ENCODE measurements at places on chromosomes 3 and 15.

DNA sequence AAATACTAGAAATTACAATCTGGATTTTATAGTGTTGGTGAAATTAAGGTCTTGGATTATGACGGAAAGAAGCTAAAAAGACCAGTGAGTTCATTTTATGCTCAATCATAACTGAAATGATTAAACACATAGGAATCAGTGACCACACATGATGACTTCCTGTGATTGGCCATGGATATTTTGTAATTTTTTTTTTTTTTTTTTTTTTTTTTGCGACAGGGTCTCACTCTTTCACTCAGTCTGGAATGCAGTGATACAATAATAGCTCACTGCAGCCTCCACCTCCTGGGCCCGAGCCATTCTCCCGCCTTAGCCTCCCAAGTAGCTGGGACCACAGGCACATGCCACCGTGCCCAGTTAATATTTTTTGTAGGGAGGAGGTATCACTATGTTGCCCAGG lies 47.4 kb downstream of the PAQR5 start:
- DNase-seq = no peak

GRCh38 chr15:35320158-35320780 lies 225.7 kb downstream of the DPH6 start:
- no peak for DNase-seq

DNA sequence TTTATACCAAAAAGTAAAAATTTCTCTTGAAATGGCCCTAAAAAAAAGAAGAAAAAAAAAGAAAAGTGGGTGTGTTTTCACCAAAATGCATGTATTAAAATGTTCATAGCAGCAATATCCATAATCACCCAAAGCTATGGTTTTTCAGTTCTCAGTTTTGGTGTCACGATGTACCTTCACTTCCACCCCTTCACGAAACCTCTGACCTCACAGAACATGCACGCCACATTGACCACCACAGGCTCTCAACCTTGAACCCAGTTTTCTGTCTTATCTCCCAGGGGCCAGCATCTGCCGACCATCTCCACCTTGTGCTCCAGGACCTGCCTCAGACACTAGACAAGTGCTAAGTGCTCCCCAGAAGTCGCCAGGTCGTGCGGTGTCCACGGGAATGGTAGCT lies 30.4 kb downstream of the COLQ start:
- DNase-seq = no peak

- DNase-seq = no peak
Observed at GRCh38 chr3:17194116-17194515, 309.4 kb downstream of the PLCL2 start.

DNA sequence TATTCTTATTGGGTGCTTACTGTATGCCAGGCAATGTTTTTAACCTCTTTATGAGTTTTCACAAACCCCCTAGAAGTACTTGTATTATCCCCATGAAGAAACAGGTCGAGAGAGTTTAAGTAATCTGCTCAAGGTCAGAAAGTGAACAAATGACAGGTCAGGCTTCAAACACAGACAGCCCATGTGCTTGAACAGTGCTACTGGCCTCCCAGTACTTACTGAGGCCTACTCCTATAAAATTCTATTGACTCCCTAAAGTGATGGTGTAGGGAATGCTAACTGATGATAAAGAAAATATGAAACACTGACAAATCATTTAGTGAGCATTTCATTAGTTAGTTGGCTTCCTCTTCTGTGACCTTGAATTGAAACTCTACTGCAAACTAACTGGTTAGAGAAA lies 4.2 kb upstream of the CNBP start:
- DNase-seq = no peak

- no peak for DNase-seq
Observed at GRCh38 chr3:71672340-71672739, 52.9 kb downstream of the EIF4E3 start.

GRCh38 chr15:92797168-92798052 lies 102.7 kb upstream of the CHD2 start:
- DNase-seq = peak; percentile 87

GRCh38 chr3:46440531-46441294 lies 24.0 kb downstream of the LTF start:
- peak; percentile 58 for DNase-seq

- DNase-seq = no peak
Observed at GRCh38 chr15:22874256-22874655, 35.8 kb downstream of the NIPA2 start.

DNA sequence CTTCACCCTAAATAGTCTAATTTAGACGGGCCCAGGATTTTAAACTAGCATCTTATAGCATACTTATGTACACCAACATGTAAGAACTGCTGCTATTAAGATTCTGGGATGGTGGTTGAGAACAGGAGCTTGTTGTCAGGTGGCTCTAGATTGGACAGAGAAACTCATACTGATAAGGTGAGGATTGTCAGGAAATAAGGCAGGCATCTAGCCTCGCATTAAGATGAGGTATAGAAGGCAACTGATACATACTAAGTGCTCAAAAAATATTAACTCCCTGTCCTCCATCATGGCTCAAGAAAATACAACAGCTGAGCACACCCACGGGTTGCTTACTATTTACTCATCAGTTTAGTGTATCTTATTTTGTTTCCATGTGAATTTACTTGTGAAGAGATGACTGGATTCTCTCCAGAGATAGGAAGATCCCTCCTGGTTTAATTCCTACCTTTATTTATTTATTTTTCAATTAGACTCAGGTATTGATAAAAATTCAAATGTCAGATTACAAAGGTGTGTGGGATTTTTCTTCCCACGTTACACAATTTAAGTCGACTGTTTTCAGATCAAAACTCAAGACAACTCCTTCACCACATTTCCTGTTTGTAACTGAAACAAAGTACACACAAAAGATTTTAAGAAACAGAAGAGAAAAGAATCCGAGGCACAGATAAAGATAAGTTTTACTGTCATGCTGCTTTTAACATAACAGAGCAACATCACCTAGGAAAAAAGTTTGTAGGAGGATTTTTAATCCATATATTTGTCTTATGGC lies at the start of gene TRAT1:
Gene TRAT1 (plus strand): TSS at position 664 of the 775 bp plus-strand sequence. CDS start 142 bp downstream, outside the sequence.
- DNase-seq = peak; percentile 61

GRCh38 chr3:10470120-10471053 lies 35.0 kb downstream of the ATP2B2 start:
- no peak for DNase-seq

- DNase-seq = no peak
Observed at GRCh38 chr3:194277104-194277785, 73.9 kb downstream of the CPN2 start.

DNA sequence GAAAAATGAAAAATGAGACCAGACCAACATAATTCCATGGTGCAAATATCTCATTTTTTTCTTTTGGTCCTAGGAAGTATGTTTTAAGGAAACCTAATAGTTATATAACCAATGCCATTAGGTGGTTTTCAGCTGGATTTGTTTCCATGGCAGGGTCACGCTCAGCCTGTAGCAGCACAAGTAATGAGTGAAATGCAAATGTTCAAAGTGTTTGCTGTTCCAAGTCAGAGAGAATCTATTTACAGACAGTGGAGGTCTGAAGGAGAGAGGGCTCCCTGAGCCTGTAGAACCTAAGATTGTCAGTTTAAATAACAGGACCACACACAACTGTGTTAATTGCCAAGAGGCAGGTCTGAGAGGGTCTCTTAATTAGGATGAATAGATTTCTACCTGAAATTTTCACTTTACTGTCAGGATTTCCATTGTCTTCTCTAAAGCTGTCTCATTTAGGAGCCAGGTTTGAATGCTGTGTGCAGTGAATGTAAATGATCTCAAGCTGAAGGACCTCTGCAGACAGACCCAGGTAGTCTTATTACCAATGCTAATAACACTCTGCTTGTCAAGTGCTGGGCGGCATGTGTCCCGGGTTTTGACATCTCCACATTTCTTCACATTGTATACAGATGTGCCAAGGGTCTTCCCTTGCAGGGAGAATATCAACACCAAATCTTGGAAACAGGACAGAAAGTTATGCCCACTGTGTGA lies 317.3 kb upstream of the NECTIN3 start:
- DNase-seq = no peak

- DNase-seq = peak; percentile 23
Observed at GRCh38 chr3:71299160-71299559, 284.4 kb downstream of the FOXP1 start.

GRCh38 chr3:32374788-32375595 lies 16.7 kb upstream of the CMTM7 start:
- peak; percentile 88 for DNase-seq

DNA sequence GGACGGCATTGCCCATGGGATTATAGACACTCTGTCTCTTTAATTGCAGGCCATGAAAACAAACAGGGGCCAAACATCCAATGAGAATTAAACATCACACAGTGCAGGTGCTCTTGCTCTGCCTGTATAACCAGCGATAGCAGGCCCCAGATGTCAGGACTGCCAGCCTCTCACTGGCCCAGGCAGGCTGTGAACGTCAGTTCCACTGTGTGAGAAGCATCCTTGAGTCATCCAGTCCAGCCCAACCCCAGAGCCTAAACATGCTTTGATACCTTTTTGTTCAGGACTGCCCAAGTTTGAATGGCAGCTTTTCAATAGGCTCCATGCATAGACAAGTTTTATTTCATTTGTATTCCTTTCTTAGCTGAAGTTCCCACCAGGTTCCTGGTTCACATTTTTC lies 189.8 kb downstream of the SLCO3A1 start:
- no peak for DNase-seq

DNA sequence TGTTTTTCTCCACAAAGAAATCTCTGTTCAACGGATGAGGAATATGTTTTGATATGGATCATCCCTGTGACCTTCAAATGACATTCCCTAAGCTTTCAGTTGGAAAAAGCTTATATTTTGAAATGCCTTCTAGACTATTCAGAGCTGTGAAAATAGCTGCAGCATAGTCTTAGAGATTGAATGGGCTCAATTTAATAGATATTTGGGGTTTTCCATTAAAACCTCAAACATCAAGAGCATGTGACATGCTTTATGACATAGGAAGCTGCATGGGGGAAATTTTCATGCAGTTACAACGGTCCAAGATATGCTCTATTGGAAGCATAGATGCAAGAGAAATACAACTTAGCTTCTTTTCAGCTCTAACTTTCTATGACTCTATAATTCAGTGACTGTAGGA lies 102.8 kb downstream of the LSAMP start:
- no peak for DNase-seq

- DNase-seq = no peak
Observed at GRCh38 chr3:106317141-106318055, 448.6 kb upstream of the CBLB start.

GRCh38 chr3:139718415-139718814 lies 40.6 kb upstream of the NMNAT3 start:
- DNase-seq = no peak

Data from CD4-positive, alpha-beta T cell treated with Interleukin-17A for 1 hour (primary cell).